ENCODE measurements at places on chromosomes 5 and 9.

- DNase-seq = no peak
These were observed 98.5 kb downstream of the NR3C1 start for GRCh38 chr5:143304836-143305475.

DNA sequence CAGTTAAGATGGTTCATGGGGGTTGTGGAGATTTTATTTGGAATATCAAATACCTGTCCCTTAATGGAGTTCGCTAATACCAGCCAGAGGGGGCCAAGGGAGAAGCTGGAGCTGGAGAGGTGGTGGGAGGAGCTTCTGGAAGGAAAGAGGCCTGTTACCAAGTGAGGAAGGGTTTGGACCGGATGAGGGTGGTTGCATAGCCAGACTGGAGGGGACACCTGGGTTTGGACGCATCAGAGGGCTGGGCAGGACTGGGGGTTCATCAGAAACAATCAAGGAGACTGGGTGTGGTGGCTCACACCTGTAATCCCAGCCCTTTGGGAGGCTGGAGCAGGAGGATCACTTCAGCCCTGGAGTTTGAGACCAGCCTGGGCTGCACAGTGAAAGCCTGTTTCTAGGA is 111.8 kb upstream of the IER5L start:
- no peak for DNase-seq

DNA sequence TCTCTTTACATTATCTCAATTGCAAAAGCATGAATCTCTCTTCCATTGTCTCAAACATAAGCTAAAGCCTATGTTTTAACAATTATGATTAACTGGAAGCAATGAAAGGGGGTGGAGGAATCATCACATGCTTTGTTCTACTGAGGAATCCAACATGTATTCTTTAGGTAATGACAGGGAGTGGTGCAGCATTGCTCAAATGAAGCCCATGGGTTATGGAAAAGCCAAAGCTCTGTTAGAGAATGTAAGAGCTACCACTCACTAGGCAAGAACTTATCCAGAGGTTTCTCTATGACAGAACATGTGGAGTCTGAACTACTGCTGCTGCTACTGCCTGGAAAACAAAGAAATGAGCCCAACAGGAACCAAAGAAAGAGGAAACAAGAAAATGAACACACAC is 28.7 kb downstream of the KIF3A start:
- no peak for DNase-seq

GRCh38 chr9:88256216-88256615 is 117.9 kb upstream of the SPATA31C2 start:
- no peak for DNase-seq

GRCh38 chr5:78757269-78758053 is 108.9 kb upstream of the LHFPL2 start:
- no peak for DNase-seq

DNA sequence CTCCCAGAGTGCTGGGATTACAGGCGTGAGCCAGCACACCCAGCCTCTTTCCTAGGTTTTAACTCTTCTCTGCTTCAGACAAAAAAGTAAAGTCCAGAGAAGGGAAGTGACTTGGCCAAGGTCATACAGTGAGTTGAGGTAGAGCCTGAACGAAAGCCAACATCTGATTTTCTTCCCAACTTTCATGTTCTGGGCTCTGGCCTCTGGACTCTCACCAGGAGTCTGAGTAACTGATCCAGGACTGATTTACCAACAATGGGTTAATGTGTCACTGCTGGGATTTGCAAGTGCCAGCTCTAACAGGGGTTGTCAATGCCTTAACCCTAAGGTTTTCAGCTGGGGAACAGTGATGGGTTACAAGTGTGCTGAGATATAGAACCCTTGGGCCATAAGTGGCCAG is 32.2 kb upstream of the LARP1 start:
- no peak for DNase-seq

GRCh38 chr5:60248901-60249300 is 355.4 kb upstream of the PDE4D start:
- DNase-seq = peak; percentile 99

- DNase-seq = peak; percentile 3
These were observed 11.9 kb upstream of the SMC2 start for GRCh38 chr9:104082168-104082567.

GRCh38 chr5:159456722-159457465 is 126.6 kb upstream of the IL12B start:
- no peak for DNase-seq

- DNase-seq = no peak
These were observed 56.0 kb downstream of the ZFR start for GRCh38 chr5:32388432-32389129.

DNA sequence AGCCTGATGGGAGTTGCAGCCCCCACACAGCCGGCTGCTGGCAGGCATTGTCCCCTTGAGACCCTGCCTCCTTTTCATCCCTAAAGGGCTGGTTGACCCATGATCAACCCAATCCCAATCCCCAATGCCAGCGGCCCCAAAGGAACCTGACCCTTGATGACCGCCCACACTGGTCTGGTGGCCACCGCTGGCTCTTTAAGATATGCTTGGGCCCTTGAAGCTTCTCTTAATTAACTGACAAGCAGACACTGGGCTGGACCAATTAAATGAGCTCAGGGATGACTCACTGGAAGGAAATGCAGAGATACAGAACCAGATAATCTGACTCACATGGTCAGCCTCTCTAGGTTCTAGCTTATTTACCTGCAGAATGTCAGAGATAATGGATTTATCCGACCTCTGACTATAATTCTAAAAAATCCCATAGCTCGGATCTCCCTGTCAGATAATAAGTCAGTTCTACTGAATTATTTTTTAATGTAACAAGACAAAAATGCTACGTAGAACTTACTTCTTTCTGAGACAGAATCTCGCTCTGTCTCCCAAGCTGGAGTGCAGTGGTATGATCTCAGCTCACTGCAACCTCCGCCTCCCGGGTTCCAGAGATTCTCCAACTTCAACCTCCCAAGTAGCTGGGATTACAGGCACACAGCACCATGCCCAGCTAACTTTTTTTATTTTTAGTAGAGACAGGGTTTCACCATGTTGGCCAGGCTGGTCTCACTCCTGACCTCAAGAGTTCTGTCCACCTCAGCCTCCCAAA is 11.1 kb upstream of the MLANA start:
- no peak for DNase-seq

- DNase-seq = no peak
These were observed 326 bp downstream of the RIGI start for GRCh38 chr9:32525709-32526030.

GRCh38 chr5:17989036-17989435 is 354.8 kb downstream of the TAF11L14 start:
- no peak for DNase-seq

- DNase-seq = no peak
These were observed 665 bp upstream of the BTF3 start for GRCh38 chr5:73497497-73498056.

DNA sequence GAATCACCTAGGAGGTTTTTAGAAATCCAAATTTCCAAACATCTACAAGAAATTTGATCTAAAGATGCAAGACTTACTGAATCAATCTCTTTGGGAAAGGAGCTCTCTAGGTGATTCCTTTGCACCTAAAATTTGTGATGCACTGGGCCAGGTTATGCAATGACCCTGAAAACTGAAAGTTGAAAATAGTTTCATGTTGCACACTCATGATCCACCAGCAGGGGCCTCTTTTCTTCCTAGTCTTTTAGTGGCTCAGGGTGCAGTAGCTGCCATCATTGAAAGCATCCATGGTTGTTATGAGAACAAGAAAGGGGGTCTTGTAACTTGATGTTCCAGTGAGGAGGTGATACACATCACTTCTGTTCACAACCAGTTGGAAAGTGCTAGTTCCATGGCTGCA is 486.8 kb downstream of the PSAT1 start:
- DNase-seq = no peak

DNA sequence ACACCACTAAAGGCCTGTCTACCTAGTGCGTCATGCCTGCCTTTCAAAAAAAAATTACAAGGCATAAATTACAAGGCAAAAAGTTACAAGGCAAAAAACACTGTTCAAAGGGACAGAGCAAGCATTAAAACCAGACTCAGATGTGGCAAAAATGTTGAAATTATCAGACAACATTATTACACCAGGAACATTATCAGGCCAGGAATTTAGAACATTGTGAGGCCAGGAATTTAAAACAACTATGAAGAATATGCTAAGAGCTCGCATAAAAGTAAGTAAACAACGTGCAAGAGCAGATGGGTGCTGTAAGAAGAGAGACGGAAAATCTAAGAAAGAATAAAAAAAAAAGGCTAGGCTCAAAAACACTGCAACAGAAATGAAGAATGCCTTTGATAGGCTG is 18.2 kb upstream of the MLANA start:
- DNase-seq = no peak

DNA sequence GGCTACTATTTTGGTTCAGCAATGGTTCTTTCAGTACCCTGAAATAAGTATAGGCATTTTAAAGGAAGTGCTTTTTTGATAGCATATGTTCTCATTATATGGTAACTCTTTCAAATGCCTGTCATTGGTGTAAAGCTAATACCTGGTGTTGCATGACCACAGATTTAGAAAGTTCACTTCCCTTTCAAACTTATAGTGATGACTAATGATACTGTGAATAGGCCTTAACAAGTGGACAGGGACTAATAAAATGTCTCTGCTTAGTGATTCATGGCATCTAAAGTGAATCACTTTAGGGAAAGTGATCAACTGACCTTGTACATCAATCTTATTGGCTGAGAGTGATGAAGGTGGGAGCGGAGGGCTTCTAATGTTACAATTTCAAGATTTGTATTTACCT is 21.6 kb downstream of the MRPL22 start:
- DNase-seq = no peak

DNA sequence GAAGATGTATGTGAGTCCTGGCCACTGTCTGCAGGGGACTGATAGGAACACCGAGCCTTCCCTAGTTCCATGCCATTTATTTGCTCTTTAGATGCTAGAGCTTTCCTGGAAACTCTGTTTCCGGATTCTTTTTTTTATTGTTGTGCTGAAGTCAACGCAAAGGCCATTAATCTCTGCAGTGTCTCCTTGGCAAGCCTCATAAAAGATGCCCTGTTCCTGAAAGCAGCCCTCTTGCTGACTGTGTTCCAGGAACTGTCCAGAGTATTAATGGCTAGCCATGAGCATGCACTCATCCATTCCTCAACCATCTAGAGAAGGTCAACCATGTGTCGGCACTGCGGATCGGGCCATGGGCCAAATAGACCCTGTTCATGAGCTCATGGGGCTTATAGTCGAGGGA is 42.9 kb upstream of the SMAD5 start:
- no peak for DNase-seq

GRCh38 chr9:85248514-85249312 is 493.0 kb downstream of the AGTPBP1 start:
- no peak for DNase-seq

GRCh38 chr9:70462300-70462699 is 47.8 kb upstream of the KLF9 start:
- no peak for DNase-seq

- DNase-seq = no peak
These were observed 14.9 kb downstream of the TRIM7 start for GRCh38 chr5:181189962-181190710.

GRCh38 chr5:61489574-61489973 is 157.5 kb downstream of the ZSWIM6 start:
- DNase-seq = no peak

DNA sequence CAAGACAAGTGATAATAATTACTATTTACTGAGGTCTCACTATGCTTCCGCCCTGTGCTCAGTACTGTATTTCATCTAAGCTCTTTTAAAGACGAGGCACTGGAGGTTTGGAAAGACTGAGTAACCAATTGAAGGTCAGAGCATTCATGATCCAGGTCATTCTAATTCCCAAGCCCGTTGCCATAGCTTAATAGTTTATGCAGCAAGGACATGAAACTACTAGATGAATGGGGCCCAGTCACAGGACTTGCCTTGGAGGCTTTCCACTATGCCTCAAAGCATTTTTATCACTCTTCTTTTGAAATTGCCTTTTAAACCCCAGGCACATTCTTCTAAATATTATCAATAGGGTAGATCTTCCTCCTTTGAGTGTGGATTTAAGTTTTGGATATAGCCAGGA is 17.2 kb upstream of the NFIB start:
- no peak for DNase-seq

DNA sequence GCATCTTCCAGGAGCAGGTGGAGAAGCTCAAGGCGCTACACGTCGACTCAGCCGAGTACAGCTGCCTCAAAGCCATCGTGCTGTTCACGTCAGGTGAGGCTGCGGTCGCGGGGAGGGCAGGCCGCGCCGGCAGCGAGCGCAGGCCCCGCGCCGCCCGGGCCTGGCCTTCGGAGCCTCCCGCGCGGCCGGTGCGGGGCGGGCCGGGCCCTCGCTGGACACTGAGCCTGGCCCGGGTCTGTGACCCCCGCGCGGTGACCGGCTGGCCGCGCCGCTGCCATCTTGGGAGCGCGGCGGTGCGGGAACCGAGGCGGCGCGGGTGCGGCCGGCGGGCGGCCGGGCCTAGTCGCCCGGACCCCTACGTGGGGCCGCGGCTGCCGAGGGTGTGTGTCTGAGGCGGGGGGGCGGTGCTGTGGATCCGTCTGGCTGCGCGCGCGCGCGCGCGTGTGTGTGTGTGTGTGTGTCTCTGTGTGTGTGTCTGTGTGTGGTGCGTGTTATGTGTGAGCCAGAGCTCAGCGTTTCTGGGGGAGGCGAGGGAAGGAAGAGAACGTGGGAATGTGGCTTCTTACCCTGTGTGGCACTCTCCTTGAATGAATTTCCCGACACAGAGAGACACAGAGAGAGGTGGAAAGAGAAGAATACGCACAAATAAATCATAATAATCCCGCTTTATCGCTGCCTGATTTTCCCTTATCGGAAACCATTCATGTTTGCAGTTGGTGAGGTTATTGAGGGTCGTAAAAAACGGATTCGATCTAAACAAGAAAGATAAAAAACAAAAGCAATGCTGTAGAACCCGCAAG is 5.5 kb downstream of the NR2F1 start:
- DNase-seq = no peak

- DNase-seq = no peak
These were observed 61.2 kb downstream of the MRPS30 start for GRCh38 chr5:44869928-44870327.

- no peak for DNase-seq
These were observed 470.4 kb downstream of the ZSWIM6 start for GRCh38 chr5:61802456-61802855.

DNA sequence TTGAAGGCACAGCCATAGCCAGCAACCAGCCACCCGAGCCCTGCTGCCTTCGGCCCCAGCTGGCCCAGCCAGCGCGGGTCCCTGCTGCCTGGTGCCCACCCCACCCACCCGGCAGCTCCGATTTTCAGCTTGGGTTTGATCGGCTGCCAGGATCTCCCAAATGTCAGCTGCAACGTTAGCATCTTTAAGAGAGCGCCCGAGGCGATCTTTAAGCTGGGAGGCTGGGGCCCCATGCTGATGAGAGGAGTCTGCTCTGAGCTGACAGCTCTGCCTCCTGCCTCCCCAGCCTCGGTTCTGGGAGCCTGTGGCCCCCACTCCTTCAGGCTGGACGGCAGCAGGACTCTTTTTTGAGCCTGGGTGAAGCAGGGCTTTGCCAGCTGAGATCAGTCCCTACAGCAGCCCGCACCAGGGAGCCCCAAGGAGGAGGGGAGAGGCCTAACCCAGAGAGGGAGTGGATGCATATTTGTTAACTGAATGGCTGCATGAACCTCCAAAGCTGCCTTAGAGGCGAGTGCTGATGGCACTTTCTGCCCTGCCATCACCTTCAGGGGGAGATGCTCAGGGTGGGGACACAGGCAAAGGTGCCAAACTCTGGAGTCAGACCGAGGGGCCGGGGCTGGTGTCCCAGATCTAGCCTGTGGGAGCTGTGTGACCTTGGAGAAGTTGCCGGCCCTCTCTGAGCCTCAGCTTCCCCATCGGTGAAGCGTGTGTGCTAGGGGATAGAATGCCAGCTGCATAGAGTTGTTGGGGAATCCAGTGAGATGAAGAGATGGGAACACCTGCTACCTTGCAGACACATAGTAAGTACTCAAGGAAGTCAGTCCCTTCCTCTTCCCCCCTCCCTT is 165.5 kb downstream of the C9orf50 start:
- no peak for DNase-seq
